ENCODE measurements at places on chromosomes 11 and 22.

- DNase-seq, result no peak
Observed at GRCh38 chr11:8776209-8776608, 93.6 kb downstream of the RPL27A start.

- DNase-seq, result no peak
Observed at GRCh38 chr11:66593303-66593635, 284 bp downstream of the CCS start.

GRCh38 chr11:61054927-61055562 lies 47.2 kb upstream of the CD5 start:
- DNase-seq, result no peak

- no peak for DNase-seq
Observed at GRCh38 chr22:47591709-47592108, 829.3 kb downstream of the TBC1D22A start.

DNA sequence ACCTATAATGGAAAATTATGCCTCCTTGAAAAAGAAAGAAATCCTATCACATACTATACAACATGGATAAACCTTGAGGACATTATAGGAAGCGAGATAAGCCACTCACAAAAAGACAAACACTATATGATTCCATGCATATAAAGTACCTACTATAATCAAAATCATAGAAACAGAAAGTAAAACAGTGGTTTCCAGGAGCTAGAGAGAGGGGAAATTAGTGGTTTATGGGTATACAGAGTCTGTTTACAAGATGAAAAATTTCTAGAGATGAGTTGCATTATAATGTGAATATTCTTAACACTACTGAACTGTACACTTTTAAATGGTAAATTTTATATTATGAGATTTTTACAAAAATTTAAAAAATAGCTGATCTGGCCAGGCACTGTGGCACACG lies 40.5 kb upstream of the ARHGAP42 start:
- no peak for DNase-seq

DNA sequence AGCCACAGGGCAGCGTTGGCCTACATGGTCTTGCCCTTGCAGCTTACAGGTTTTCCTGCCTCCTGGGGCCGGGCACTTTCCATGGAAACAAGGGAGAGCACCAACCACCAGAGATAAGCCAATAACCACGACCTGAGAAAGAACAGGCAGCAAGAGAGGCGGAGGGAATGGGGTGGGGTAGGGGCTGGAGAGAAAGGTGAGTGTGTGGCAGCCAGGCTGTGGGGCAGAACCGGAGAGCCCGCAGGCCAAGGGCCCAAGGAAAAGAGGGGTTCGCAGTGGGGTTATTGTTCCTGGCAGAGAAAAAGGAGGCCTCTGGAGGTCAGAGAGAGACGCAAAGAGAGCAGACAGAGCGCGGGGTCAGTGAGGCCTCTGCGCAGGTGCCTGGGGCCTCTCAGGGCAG lies 33.2 kb downstream of the LRRC74B start:
- no peak for DNase-seq

GRCh38 chr11:60512651-60513225 lies 2.5 kb upstream of the MS4A13 start:
- DNase-seq, result no peak

- no peak for DNase-seq
Observed at GRCh38 chr11:2777871-2778629, 78.3 kb upstream of the KCNQ1OT1 start.

GRCh38 chr11:67646535-67647336 lies 3.8 kb downstream of the ACY3 start:
- DNase-seq, result no peak

DNA sequence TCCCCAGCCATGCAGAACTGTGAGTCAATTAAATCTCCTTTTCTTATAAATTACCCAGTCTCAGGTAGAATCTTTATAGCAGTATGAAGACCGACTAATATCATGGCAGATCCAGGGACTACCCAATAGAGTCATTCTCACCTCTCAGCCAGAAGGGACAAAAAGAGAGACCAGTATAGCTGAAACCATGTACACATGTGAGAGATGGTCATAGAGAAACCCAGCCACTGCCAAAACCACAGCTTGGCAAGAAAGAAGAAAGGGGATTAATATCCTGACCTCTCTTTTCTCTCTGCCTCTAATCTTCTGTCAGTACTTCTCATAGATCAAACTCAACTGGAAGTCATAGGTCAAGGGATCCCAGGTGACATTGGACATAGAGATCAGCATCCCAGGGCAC lies 109.8 kb downstream of the CCDC34 start:
- DNase-seq, result no peak

GRCh38 chr11:70786021-70786665 lies 387.8 kb downstream of the CTTN start:
- DNase-seq, result no peak

- DNase-seq, result no peak
Observed at GRCh38 chr22:46971099-46971763, 208.8 kb downstream of the TBC1D22A start.

GRCh38 chr22:28172892-28173670 lies 254.0 kb upstream of the PITPNB start:
- no peak for DNase-seq

- no peak for DNase-seq
Observed at GRCh38 chr22:17570851-17571631, 7.7 kb downstream of the SLC25A18 start.

DNA sequence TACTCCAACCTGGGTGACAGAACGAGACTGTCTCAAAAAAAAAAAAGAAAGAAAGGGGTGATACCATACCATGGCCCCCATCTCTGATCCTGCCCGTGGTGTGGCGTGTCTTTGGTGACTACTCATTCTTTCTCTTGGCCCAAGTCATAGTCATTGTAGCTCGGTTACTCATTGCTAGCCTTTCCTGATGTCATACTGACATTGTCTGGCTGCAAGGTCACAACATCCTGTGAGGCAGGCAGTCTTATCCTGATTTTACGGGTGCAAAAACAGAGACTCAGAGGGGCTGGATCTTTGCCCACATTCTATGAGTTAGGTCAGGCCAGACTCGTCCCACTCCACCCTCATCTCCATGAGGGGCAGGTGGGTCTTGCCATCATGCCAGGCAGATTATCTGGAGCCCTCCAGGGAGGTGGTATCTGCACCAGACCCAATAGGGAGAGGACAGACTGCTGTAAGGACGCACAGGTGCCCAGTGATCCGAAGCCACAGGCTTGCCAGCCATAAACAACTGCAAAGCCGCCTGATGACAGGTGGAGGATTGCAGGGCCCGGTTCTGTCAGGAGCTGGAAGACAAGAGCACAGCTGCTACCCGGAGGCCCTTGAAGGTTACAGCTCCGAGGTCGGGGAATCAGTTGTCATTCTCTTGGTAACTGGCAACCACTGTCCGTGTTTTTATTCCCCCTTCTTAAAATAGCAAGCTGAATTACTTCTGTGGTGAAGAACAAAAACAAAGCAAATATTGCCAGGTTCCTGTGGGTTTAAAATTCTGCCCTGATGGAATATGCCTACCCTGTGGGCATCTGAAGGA lies 13.8 kb downstream of the TOM1 start:
- no peak for DNase-seq

- DNase-seq, result no peak
Observed at GRCh38 chr11:13016415-13016814, 7.3 kb downstream of the RASSF10 start.

GRCh38 chr22:46604306-46604690 lies 15.9 kb upstream of the GRAMD4 start:
- no peak for DNase-seq

GRCh38 chr22:27994481-27995331 lies 75.7 kb upstream of the PITPNB start:
- no peak for DNase-seq

DNA sequence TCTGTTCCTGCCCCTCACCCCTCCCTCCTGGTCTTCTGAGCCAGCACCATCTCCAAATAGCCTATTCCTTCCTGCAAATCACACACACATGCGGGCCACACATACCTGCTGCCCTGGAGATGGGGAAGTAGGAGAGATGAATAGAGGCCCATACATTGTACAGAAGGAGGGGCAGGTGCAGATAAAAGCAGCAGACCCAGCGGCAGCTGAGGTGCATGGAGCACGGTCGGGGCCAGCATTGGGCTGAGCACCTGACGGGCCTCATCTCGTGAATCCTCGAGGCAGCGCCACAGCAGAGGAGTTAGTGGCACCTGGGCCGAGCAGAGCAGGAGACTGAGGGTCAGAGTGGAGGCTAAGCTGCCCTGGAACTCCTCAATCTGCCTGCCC lies 941.8 kb downstream of the BRD1 start:
- no peak for DNase-seq

DNA sequence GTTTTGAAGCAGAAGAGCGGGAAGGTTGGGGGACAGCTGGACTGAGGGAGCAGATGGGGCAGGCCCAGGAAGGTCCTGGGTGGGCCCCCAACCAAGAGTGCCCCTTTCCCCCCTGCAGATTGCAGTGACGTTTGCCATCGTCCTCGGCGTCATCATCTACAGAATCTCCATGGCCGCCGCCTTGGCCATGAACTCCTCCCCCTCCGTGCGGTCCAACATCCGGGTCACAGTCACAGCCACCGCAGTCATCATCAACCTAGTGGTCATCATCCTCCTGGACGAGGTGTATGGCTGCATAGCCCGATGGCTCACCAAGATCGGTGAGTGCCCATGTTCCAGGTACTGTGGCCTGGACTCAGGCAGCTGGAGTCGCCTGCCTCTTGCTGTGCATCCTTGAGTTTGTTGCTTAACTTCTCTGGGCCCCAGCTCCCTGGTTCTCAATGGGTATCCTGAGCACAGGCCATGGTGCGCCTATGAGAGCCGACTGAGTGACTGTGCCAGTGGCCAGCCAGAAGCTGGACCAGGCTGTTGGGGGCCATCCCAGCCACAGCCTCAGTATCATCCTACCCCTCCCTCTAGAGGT lies 42.0 kb upstream of the FADD start:
- no peak for DNase-seq

DNA sequence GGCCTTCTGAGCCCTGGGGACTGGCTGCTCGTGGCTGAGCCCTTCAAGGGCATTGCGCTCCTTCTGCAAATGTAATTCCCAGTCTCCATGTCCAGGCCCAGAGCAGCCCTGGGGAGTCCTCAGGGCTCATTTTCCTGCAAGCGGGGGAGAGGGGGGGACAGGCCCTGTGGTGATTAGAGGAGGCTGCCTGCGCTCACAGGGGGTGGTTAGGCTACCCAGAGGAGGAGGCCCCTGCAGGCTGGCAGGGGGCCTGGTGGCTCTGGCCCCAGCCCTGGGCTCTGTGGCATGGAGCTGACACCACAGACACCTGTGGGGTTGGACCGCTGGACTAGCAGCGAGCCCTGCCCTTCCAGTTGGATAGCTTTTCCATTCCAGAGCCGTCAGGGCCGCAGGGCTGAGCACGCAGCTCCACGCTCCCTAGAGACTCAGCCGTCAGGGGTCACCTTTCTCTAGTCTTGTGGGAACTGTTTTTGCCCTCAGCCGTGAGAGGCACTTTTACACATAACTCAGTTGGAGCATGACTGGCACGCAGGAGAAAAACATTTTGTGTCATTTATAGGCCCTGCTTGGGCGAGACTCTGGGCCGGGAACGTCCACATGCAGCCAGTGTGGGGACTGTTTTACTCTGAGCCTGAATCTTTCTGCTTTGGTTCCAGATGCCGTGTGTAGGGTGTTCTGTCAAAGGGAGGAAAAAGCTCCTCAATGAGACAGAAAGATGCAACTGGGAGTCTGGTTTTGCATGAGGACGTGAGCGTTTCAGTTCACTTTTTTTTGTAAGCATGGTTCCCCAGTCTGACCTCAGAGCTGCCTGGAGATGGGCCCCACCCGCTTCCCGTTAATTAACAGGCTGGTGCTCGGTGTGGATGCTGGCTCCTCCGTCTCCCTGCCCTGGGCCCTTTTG lies 58.1 kb downstream of the LRP5 start:
- DNase-seq, result no peak

DNA sequence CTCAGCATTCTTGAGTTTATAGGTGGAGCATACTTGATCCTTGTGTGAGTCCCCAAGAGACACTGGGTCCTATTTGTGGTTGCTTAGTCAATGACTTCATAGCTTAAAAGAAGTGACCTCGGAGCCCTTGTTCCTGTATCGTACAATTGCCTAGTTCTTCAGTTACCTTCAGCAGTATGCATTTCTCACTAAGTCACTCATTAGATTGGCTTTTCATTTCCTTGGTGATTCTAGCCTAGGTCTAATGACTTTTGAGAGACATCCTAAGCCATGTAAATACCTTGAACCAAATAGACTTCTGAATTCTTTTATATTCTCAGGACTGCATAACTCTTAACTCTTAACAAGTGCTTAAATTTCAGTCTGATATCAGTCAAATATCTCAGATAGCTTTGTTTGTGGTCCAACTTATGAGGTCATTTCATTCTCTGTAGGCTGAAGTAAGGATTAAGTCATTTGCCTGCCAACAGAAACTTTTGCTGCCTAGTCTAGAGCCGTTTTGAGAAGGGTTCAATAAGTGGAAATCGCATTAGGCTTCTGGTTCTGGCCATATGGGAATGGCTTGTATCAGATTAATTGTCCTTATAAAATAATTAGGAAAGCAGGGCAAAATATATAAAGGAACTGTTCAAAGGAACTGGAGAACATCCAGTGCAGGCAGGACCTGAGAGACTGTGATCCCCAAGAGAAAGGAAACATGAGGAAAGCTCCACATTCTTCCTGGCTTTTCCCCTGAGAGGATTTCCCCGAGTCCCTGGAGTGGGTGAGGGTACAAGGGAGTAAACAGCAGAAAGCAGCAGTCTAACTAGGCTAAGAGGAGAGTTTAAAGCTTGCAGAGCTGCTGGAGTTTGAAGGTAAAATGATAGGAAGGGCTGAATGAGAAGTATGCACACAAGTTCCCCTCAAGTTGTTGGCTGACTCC lies 39.9 kb downstream of the TRAF6 start:
- no peak for DNase-seq

- peak; percentile 32 for DNase-seq
Observed at GRCh38 chr11:71282581-71283351, 30.4 kb upstream of the SHANK2 start.

- DNase-seq, result no peak
Observed at GRCh38 chr11:19907839-19908238, 195.2 kb downstream of the NAV2 start.

GRCh38 chr11:2586087-2586792 lies 113.6 kb downstream of the KCNQ1OT1 start:
- DNase-seq, result no peak

DNA sequence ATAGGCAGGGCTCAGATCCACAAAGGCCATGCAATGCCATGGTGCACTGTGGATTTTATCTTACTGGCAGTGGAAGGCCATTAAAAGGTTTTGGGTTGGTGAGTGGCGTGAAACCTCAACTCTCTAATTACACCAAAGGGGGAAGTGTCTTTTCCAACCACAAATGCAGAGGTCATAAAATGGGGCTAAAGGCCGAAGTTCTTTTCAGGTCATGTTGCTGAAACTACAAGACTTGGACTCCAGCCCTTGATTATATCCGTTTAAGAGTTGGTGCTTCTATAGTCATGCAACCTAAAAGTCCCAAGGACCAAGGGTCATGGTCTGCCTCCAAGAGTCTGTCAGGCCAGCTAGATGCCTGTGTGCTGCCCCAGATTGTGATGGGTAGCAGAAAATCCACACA lies 434.3 kb downstream of the RAB38 start:
- no peak for DNase-seq

GRCh38 chr11:2828585-2829330 lies 56.8 kb downstream of the CDKN1C start:
- no peak for DNase-seq

- no peak for DNase-seq
Observed at GRCh38 chr11:82004537-82005213, 729.0 kb downstream of the FAM181B start.
